Activated T-helper 1 cell treated with anti-CD3 and anti-CD28 coated beads, Interleukin-2, amount 50 U/mL, for 16 hours (primary cell): ENCODE measurements at places on chromosomes 12 and 14.
A peak's percentile ranks its signal among the peaks of the same experiment; 100 is the strongest.

DNA sequence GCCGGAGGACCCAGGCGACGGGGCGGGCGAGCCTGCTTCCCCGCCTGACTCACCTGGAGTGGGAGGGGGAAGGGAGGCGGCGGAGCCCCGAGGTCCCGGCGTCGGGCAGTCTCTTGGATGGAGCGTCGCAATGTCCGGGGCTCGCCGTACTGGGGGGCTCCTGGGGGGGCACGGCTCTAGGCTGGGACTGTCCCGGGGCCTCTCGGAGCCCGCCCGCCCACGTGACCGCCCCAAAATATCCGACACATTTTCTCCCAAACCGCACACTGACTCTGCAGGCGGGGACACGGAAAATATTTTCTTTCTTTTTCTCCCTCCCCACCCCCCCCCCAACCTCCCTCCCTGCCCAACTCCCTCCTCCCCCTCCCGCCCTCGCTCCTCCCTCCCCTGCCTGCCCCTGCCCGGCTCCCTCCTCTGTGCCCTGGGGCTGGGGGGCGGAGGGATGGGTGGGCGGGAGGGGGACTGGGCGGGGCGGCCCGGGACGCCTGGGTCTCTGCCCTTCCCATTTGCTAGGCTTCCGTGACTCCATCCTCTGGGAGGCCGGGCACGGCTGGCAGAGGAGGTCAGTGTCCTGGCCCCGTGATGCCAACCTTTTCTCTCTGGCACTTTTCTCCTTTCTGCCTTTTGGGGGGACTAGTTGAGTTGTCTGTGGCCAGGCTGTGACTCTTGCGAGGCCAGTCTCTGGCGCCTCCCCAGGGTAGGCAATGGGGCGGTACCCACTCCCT is at the start of gene RARG:
Gene RARG, minus strand, starts transcription at position 289 of the 725 bp plus-strand sequence. CDS start 4,664 bp downstream, outside the sequence.
- peak; percentile 54 for DNase-seq

DNA sequence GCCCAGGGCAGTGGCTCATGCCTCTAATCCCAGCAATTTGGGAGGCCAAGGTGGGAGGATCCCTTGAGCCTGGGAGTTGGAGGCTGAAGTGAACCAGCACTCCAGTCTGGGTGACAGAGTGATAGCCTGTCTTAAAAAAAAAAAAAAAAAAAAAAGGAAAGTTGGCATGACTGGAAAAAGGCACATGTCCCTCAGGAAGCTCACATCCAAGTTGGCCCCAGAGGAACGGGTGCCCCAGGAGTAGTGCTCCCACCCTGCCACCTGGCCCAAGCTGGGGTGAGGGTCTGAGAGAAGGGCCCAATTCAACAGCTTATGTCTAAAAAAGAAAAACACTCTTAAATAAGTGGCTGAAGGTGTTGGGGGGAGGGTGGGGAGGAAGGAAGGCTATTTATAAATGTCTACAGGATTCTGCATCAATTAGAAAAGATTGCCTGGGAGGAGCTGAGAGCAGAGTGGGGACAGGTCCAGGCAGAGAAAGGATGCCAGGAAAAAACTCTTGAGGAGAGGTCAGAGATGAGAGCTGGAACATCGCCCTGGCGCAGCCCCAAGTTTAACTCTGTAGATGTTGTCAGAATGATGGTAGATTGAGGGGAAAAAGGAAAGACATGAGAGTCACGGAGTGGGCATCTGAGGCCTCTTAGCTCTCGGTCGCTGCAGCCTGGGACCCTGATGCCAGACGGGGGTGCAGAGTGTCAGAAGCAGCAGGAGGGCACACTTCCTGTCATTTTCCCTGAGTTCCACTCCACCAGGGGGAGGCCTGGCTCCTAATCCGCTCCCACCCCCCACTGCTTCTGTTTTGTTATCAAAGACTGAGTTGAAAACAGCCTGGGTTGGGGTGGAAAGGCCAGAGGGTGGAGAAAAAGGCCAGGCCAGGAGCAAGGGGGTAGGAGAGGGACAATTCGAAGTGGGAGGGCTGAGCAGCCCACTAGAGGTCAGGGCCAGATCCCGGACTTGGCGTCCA is 7.3 kb downstream of the SPRYD3 start:
- DNase-seq: no peak

- no peak for DNase-seq
These were observed 9.9 kb upstream of the ASPG start for GRCh38 chr14:104075530-104076151.

- DNase-seq: no peak
These were observed 166.7 kb upstream of the HIF1A start for GRCh38 chr14:61528591-61529021.

DNA sequence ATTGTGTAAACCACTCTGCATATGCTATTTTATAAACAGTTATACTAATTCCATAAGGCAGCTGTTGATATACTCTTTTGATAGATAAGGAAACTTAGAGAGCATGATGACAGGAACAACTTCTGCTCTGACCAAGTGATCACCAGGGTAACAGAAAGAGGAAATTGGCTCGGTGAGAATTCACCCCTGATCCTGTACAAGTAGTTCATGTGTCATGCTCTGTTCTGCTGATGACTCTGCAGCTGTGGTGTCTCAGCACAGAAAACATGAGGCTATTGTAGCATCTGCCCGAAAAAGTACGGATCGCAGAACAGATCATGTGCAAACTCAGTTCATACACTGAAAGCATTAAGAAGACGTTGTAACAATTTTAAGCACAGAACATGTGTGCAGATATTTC is 345.0 kb downstream of the LRIG3 start:
- no peak for DNase-seq

DNA sequence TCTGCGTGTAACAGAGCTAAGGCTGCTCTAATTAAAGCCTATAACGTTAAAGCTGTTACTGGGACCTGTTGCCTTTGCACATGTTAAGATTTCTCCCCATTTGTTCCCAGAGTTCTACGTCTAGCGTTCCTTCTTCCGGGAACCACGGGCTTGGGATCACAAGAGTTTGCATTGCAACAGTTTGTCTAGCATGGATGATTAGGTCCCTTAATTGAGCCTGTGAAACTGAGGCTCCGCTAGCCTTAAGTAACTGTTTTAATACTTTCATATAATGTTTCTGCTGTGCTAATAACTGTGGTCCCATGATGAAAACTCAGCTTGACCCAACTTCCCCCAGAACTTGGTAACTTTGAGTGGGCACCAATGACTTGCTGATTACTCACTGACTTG is 16.7 kb upstream of the LYZ start:
- no peak for DNase-seq

DNA sequence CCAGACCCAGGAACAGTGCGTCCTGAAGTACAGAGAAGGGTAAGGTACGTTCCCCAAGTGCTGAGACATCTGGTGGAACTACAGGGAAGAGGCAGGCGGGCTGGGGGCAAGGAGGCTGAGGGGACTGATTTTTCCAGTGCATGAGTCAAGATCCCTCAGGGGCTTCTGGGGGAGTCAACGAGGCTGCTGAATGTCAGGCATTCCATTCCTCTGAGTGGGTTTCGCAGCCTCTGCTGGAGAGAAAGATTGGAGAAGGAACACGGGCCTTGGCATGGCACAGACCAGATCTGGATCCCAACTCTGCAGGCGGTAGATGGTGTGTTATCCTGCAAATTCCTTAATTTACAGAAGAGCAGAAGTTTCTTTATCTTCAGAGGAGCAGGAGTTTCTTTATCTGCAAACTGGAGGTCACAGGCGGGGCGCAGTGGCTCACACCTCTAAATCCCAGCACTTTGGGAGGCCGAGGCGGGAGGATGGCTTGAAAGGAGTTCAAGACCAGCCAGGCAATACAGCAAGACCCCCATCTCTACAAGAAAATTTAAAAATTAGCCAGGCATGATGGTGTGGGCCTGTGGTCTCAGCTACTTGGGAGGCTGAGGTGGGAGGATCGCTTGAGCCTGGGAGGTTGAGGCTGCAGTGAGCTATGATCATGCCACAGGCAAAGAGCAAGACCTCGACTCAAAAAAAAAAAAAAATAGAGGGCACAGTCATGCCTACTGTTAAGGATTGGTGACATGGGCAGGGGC is 132.6 kb upstream of the MAP1LC3B2 start:
- no peak for DNase-seq

- DNase-seq: no peak
These were observed 43.6 kb downstream of the PTPRR start for GRCh38 chr12:70876952-70877351.

- DNase-seq: no peak
These were observed 422.1 kb upstream of the SYT1 start for GRCh38 chr12:78442454-78442801.

GRCh38 chr12:3795492-3796133 is 42.7 kb upstream of the CRACR2A start:
- DNase-seq: no peak

DNA sequence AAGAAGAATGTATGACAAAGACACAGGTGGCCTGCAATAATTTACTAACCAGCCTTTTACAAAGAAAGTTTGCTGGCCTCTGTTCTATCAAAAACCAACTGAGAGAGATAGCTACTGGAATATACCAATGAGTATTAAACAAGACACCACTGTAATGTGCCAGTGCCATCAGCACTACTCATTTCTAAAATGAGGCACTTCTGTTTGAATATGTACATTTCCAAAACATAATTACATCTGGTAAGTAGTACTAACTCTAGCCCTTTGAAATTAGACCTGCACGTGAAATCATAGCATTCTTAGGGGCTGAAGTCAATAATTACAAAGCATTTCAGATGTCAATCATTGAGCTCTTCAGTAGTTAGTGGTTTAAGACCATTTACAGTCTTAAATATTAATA is 6.9 kb upstream of the SYCP3 start:
- DNase-seq: no peak

- DNase-seq: peak; percentile 40
These were observed 94.3 kb downstream of the RFLNA start for GRCh38 chr12:124389138-124389724.

DNA sequence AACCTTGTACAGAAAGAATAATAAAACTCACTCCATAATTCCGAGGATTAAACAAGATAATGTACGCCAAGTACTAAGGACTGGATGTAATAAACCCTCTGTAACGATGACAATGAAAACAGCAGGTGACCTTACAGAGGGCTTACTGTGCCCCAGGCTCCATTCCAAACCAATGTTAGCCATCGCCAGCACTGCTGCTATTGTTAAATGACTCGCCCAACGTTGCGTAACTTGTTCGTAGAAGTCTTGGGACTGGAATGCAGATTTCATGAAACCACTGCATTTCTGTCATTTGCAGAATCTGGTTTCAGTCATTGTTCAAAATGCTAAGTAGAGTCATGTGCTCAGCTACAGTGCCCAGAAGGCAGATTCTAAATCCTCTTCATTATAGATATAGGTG is 728 bp upstream of the STON2 start:
- no peak for DNase-seq

GRCh38 chr12:53516758-53517455 is 9.6 kb upstream of the NPFF start:
- no peak for DNase-seq

GRCh38 chr14:106843951-106844483 is 1317.6 kb downstream of the TMEM121 start:
- DNase-seq: no peak

- DNase-seq: no peak
These were observed 191.7 kb downstream of the SPTSSA start for GRCh38 chr14:34270361-34270760.

GRCh38 chr12:457676-458075 is 2.1 kb upstream of the B4GALNT3 start:
- DNase-seq: no peak

DNA sequence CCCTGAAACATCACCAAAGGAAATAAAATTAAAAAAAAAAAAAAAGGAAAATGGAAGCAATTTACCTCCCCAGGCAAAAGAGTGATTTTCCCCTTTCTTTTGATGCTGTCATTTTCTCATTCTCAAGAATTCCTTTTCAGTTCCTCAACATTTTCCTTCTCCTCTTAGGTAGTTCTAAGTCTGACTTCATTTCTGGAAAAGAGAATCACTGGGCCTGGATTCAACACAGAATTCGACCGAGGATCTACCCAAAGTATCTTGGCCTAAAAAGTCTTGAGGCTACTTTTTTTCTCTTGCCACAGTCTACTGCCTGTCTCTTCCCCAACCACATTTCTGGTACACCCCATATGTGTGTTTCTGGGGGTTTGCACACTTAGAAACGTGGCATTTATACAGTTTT is 717.8 kb upstream of the TBX3 start:
- no peak for DNase-seq

- no peak for DNase-seq
These were observed 1096.5 kb downstream of the FSCB start for GRCh38 chr14:43410631-43411030.

GRCh38 chr12:131893605-131894312 is 663 bp upstream of the ULK1 start:
- no peak for DNase-seq

DNA sequence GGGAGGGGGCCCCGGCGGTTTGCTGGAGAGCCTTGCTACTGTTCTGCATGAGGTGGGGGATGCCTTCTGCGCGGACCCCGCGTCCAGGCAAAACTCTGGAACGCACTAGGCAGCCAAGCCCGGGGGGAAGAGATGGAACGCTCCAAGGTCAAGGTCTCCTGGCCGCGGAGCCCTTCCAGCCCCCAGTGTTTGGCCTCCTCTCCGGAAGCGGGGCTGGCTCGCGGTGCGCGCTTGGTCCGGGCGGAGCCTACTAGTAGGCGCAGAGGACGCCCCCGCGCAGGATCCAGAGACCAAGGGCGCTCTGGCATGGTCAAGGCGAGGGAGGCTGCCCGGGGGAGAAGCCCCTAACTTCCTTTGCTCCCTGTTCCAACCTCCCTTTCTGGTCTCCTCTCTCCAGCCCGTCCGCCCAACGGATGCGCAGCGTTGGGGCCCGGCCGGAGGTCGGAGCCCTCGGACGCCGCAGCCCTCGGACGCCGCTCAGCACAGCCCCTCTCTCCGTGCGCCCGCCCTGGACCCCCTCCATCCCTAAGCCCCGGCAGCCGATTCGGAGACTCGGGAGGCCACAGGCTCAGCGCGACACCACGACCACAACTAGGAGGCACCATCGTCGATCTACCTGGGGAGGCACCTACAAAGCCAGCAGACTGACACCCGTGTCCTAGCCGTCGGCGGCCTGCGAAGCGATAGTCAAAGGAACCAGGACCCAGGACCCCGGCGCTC is 669 bp upstream of the KCNK13 start:
- no peak for DNase-seq

- DNase-seq: no peak
These were observed 305.2 kb upstream of the FOXG1 start for GRCh38 chr14:28461389-28461788.

GRCh38 chr12:105825141-105825540 is 313.6 kb downstream of the NUAK1 start:
- no peak for DNase-seq

DNA sequence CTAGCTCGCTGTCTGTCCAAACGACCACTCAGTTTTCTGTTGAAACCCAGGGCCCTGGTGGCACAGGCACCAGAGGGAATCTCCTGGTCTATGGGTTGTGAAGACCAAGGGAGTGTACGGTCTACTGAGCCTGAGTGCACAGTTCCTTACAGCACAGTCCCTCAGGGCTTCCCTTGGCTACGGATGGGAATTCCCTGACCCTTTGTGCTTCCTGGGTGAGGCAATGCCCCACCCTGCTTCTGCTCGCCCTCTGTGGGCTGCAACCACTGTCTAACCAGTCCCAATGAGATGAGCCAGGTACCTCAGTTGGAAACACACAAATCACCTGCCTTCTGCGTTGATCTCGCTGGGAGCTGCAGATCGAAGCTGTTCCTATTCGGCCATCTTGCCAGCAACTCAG is 22.6 kb downstream of the GPHN start:
- DNase-seq: no peak

GRCh38 chr12:122106843-122107242 is 28.3 kb downstream of the MLXIP start:
- DNase-seq: no peak
